Right hindlimb (tissue), 1 donor: ENCODE measurements at places on chromosomes 12 and 14.
A peak's percentile ranks its signal among the peaks of the same experiment; 100 is the strongest.

DNA sequence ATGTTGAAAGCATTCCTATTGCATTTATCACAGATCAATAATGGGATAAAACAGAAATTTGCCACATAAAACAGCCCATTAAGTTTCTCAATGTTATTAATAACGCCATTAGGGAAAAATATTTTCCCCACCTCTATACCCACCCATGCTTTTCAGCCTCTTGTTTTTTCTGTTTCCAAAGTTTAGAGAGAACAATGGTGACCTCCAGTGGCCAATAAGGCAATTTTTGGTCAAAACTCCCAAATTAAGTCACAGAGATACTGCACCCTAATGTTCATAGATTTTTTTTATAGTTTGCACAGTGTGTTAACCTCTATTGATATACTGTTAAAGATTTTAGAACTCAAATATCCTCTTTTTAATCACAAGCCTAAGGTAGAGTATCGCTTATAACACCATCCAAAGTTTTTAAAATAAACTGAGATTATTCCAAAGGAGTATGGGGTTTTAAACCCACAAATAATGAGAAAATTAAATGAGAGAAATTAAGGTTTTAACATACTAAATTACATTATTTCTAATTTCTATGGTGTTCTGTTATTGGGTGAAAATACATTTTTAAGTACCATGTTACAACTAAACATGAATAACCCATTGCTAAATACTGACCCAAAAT is 184.7 kb upstream of the DCN start:
- DNase-seq = no peak

GRCh38 chr14:85058150-85058549 is 471.8 kb upstream of the FLRT2 start:
- no peak for DNase-seq

DNA sequence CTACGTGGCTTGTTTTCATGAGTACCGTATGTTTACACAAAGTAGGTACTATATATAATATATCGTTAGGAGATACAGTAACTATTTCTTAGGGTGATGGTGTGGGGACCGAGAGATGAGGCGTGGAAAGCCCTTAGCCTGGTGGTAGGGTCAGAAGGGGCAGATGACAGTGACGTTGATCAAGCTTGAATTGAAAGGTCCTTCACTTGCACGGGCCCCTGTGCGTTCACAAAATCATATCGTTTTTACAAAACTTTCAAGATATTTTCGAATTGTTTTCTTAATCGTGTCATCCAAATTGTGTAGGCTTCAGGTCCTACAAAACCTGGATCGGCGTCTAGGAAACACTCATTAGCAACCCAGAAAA is 881 bp upstream of the SOS2 start:
- DNase-seq = no peak

GRCh38 chr14:69247676-69248440 is 12.1 kb upstream of the GALNT16 start:
- DNase-seq = peak; percentile 88

GRCh38 chr12:24839268-24839791 is 109.6 kb downstream of the BCAT1 start:
- DNase-seq = no peak

DNA sequence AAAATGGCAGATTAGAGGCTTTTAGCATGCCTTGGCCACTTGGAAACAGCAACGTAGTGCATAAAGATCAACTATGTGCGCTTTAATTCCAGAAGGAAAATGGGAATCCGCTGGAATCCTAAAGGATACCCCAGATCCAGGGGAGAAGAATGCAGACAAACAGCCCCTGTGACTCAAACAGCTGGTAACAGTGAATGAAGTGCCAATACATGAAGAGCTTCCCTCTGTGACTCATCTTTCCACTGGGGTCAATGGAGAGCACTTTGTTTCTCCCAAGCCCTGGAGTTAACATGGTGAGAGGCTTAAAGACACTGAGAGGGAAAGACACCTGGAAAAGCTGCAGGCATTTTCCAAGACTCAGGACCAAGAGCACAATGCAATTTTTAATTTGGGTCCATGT is 263.1 kb downstream of the CEP128 start:
- DNase-seq = no peak

DNA sequence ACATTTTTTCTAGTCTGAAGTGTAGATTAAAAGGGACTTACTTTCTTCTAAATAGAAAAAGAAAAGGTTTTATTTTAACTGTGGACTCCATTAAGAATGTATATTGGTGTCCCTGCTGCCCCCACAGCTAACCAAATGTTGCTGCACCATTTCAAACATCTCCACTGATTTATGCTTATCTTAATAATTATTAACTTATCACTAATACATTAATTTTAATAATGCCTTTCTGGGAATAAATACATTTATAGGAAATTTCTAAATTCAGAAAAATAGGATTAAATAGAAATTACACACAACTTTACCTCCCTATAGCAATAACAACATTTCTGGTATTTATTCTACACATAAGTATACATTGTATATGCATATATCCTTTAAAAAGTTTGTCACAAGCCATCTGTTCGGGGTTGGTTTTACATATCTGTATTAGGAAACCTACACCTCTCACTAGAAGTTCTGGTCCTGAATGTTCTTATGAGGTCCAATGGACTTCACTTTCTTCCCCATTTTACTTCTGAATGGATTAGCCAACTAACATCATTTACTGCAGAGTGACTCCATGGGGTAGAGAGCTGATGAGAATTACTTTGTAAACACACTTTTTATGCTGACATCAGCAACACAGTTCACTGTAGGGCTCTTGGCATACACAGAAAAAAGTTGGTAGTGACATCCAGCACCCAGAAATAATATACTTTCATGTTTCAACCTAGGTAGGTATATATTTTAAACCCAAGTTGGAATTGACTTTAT is 9.4 kb upstream of the SELPLG start:
- no peak for DNase-seq

GRCh38 chr14:50676814-50677516 is 8.9 kb upstream of the SAV1 start:
- DNase-seq = no peak
